Stimulated activated CD8-positive, alpha-beta memory T cell treated with anti-CD3 and anti-CD28 coated beads, Interleukin-15, amount 100 ng/mL, for 4 hours (primary cell): ENCODE measurements at places on chromosomes 2 and 18.

- DNase-seq = no peak
Observed at GRCh38 chr18:79133724-79134123, 64.5 kb downstream of the ATP9B start.

GRCh38 chr18:70322928-70323327 is 34.1 kb downstream of the SOCS6 start:
- no peak for DNase-seq

DNA sequence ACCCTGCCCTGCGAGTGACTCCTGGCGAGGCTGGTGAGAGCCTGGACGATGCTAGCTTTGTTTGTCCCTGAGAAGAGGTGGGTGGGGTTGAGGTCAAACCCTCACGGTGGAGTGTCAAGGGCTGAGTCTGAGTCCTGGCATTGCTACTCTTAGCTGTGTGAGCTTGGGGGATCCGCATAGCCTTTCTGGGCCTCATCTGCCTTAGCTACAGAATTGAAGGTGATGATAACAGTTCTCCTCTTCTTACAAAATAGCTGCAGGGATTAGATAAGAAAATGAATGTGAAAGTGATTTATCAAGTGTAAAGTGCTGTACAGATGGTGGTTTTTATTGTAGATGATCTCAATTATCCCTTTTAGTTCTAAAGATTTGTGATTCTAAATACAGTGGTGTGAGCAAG is 144.6 kb downstream of the LPIN1 start:
- no peak for DNase-seq

DNA sequence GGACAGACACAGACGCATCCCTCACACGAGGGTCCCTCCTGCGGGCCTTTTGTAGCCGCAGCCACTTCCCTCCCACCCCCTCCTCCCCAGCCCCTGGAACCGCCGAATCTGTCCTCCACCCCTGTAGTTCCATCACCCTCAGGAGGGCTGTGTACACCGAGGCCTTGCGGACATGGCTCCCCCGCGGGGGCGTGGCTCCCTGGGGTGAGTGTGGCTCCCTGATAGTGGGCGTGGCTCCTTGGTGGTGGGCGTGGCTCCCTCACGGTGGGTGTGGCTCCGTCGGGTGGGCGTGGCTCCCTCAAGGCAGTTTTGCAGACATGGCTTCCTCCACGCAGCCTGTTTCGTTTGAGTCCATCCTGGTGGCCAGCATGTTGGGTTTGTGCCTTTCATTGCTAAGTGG is 420.7 kb upstream of the SALL3 start:
- DNase-seq = no peak

DNA sequence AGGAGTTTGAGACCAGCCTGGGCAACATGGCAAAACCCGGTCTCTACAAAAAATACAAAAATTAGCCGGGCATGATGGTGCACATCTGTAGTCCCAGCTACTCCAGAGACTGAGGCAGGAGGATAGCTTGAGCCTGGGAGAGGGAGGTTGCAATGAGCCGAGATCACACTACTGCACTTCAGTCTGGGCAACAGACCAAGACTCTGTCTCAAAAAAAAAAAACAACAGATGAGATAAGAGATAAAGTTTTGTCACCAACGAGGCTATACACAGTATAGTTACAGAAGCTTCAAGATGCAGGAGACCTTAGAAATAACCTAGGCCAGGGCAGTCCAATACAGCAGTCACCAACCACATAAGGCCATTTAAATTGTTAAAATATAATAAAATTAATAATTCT is 9.4 kb downstream of the FAM124B start:
- no peak for DNase-seq
